ENCODE measurements at places on chromosomes 1 and 21.

GRCh38 chr1:187261637-187262036, 432.9 kb downstream of the PLA2G4A start:
- no peak for DNase-seq

GRCh38 chr21:43269440-43269839, 100.6 kb downstream of the CRYAA start:
- peak; percentile 22 for DNase-seq

GRCh38 chr1:58003059-58003458, 543.5 kb downstream of the OMA1 start:
- DNase-seq = no peak

DNA sequence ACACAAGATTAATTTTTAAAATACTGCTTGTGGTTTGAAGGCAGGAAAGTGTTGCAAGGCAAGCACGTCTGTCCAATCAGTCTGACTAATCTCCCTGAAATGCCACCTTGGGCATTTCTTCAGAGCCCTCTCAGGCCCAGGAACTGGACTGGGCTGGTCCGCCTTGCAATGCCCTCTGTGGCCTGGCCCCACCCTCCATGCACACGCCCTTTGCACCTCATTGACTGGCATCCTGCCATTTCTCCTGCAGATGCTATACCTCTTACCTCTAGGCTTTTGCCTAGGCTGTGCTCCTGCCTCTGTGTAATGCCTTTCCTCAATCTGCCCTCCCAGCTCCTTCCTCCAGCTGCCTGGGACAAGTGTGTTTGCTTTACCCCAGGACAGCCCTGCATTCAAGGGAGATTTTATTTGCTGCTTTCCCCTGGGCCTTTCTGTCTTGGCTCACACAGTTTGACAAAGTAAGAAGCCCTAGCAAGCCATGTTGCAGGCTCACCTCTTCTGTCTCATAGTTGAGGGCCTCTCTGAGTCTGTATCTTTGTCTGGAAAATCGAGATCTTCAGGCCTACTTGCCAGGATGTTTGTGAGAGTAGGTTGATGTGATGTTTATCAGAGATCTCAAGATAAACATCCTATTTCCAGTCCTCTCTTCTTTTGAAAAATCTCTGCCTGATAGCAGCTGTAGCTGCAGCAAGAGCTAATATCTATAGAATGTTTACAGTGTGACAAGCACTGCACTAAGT, 149.2 kb upstream of the JUN start:
- DNase-seq = no peak

DNA sequence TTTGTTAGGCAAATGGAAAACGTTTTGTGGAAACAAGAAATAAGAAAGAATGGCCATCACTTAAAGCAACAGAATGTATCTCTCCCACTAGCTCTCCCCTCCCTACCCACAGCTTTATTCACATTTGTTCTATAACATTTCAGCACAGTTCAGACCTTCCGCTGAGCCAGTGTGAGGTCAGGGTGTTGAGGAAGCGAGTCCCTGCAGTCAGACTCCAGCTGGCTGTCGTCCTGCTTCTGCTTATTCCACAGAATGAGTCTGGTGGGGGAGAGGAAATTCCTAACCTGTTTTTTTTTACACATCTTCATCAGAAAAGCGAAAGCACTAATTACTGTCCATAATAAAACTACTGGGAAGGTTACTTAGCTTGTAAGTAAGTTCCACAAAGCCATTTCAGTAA, 39.0 kb downstream of the MRPL39 start:
- DNase-seq = no peak

DNA sequence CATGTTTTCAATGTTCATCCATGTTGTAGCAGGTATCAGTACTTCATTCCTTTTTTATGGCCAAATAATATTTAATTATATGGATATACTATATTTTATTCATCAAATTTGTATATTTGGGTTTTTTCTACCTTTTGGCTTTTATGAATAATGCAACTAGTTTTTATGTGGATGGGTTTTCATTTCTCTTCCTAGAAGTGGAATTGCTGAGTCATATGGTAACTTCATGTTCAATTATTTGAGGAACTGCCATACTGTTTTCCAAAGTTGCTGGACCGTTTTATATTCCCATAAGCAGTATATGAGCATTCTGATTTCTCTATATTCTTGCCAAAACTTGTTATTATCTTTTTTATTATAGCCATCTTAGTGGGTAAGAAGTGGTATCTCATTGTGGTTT, 16.0 kb downstream of the CFAP57 start:
- no peak for DNase-seq

GRCh38 chr1:53060579-53060978, 1.4 kb upstream of the PODN start:
- no peak for DNase-seq

GRCh38 chr1:115089420-115090185, at the start of gene TSPAN2:
TSPAN2 (minus strand) TSS chr1:115089503; CDS start chr1:115089432, 71 bp downstream.
- peak; percentile 8 for DNase-seq

DNA sequence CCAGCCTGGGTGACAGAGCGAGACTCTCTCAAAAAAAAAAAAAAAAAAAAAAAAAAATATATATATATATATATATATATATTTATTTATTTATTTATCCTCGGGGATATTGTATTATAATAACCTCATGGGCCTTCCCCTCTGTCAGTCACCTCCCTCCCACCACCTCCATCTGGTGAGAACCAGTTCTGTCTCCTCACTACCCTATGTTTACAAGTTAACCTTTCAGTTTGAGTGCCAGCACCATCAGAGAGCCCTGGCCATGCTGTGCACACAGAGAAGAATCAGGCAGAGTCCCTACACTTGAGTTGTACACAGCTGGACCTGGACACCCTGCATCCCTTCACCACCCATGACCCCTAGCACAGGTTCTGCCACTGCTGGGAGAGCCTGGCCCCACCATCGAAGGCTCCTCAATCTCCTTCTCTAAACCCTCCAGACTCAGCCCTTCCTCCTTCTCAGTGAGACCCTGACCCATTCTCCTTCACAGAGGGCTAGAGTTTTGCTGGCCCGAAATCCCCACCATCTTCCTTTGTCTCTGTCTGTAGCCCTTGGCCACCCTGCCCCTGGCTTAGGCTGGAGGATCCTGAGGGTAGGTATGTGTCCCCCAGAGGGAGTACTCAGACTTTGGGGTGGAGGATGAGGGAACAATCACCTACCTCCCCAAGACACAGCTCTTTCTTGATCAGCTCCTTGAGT, 1.2 kb downstream of the S100A5 start:
- no peak for DNase-seq

DNA sequence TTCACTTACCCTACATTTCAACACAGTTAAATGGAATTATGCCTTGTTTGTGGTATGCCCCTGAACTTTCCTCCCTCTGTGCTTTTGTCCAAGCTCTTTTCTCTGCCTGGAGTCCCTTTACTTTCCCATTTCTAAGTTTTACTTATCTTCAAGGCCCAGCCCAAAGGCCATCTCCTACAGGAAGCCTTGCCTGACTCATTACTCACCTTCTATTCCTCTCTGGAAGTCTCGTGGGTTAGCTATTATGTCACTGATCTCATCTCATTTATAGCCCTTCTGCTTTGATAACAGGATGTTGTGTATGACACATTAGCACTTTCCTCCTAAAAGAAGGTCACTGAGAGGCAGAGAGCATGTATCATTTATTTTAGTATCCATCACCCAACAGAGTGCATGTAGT, 78.8 kb upstream of the CD1D start:
- no peak for DNase-seq

GRCh38 chr1:40625076-40625475, 40.4 kb downstream of the RIMS3 start:
- no peak for DNase-seq

DNA sequence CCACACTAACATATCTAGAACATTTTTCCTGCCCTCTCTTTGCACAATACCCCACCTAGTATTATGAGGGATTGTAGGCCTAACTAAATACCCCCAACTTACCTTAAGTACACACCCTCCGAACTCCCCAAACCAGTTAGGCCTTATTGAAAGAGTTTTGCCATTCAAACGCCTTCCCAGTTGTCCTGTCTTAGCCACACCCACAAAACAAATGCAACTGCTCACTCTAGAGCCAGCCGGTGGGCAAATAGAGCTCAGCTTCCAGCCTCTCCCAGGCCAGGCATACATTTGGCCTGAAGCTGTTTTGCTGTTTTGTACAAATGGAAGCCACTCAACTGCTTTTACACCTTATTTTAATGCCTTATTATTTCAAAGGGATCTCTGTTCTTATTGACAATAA, 224.2 kb upstream of the RUNX1 start:
- no peak for DNase-seq

- no peak for DNase-seq
These were observed 8.3 kb downstream of the TRIM45 start for GRCh38 chr1:117113199-117113598.

- no peak for DNase-seq
These were observed 22.6 kb downstream of the GON4L start for GRCh38 chr1:155834296-155834926.

- DNase-seq = no peak
These were observed 19.2 kb upstream of the VASH2 start for GRCh38 chr1:212930986-212931678.

DNA sequence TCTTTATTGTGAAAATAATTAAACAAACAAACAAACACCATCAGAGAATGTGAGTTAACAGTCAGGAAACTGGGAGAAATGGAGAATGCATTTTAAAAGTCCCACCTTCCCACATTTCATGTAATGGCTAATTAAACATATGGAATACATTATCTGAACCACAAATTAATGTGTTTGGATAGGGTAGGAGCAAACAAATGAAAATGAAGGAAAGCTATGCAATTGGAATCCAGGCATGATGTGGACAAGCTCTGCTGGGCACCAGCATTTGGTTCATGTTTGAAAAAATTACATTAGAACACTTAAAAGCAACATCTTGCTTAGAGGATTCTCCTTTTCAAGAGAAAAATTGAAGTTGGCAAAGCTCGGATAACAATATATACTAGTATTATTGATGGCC, 628.1 kb downstream of the LMO4 start:
- no peak for DNase-seq

GRCh38 chr1:233440951-233441401, 113.5 kb downstream of the MAP3K21 start:
- no peak for DNase-seq

DNA sequence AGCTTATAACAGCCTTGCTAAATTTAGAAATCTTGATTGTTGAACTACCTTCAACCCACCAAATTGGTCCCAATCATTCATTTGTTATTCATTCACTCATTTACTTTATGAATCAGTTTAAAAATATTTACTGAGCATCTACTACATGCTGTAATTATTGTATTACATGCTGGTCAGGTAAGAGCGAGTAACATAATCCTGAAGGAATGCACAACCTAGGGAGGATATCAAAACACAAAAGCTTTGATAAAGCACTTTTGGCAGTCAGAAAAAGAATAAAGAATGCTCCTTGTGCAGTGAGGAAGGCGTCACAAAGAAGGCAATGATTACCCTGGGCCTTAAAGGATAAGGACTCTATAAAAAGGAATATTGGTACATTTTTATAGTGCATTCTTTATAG, 518.9 kb upstream of the NR5A2 start:
- no peak for DNase-seq

DNA sequence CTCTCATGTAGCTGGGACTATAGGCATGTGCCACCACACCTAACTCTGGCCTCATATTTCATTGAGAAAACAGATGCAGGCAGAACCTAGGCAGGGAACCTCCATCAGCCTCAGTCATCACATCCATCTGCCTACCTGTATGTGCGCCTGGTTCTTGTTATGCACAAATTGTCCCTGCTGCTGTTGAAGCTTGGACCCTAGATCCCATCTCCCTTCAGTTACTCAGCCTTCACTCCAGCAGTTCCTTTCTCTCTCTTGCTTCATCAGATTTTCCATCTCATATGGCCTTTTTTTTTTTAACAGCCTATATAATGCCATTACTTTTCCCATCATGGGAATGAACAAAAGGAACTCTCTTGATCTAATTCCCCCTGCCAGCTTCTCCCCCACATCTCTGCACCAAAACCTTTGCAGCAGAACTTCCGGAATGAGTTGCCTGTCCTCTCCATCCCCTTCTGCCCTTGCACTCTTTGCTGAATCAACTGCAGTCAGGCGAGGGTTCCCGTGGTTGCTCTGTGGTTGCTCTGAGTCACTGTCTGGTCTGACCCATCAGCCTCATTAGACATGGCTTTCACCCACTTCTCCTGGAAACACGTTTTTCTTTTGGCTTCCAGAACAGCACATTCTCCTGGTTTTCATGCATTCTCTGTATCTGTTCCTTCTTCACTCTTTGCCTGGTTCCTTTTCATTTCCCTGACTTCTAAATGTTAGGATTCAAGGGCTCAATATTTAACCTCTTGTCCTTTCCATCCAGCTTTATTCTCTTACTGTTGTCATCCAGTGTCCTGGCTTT, 41.5 kb downstream of the UBE4B start:
- DNase-seq = no peak

DNA sequence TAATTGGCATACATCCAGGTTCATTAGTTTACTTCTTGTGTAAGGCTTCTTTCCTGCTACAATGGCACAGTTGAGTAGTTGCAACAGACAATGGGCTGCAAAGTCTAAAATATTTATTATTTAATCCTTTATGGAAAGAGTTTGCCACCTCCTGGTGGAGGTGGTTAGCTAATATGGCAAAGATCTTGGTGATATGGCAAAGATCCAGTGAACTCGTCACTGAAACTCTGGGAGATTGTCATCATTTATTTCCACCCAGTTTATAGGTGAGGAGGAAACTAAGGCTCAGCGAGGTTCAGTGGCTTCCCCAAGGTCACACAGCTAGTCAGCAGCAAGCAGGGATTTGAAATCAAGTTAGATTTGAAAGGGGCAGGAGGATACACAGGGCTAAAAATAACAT, 16.1 kb upstream of the IFFO2 start:
- no peak for DNase-seq

- DNase-seq = no peak
These were observed 38.8 kb downstream of the NGF start for GRCh38 chr1:115299266-115299665.

- DNase-seq = peak; percentile 16
These were observed 7.9 kb upstream of the TNNT2 start for GRCh38 chr1:201385299-201385891.

GRCh38 chr1:119288751-119289150, 79.8 kb upstream of the HAO2 start:
- DNase-seq = no peak

DNA sequence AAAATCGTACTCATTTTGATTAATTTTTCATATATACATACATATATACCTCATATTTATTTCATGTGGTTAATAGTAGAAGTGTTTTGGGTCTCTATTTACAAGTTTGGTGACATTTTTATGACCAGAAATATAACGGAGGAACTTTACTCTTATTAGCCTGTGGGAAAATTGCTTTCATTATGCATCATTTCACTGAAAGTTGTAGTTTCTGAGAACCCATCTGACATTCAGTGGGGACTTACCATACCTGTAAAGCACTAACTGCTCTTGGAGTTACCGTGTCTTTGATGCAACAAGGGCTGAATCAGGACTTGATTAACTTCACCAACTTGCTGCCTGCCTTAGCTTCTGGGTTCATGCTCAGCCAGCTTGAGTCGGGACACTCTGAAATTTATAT, 49.9 kb upstream of the ITPKB start:
- DNase-seq = no peak

DNA sequence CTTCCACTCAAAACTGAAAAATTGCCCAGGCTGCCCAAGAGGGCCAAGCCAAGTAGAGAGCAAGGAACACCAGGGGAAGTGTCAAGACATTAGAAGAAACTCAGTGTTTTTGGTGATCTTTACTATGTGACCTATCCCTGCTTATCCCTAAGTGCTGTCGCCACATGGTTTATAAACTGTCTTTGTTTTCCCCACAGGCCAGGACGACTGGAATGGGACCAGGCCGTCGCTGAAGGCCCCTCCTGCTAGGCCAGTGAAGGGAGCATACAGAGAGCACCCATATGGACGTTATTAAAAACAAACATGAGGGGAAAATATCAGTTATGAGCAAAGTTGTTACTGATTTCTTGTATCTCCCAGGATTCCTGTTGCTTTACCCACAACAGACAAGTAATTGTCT, 28.7 kb downstream of the KHDRBS1 start:
- DNase-seq = no peak

- no peak for DNase-seq
These were observed 77.0 kb downstream of the PGM1 start for GRCh38 chr1:63670164-63670563.
